ENCODE measurements at places on chromosomes 3 and 15. TPM values are rescaled to one million over a fixed set of nuclear protein-coding genes. Genes with fewer than 3 reads are reported as not detected.
A peak's percentile ranks its signal among the peaks of the same experiment; 100 is the strongest.

Gene TNFSF10
- 21.5 TPM for total RNA-seq

Gene PRRT3
- total RNA-seq = 3.2 TPM

Gene CHCHD4
- 25.1 TPM for total RNA-seq

Gene SUCNR1
- total RNA-seq = 0.74 TPM

Gene OR5K4
- not detected for total RNA-seq

Gene DTWD1
- total RNA-seq = 29.7 TPM

Gene PYGO1
- total RNA-seq = 21.9 TPM

DNA sequence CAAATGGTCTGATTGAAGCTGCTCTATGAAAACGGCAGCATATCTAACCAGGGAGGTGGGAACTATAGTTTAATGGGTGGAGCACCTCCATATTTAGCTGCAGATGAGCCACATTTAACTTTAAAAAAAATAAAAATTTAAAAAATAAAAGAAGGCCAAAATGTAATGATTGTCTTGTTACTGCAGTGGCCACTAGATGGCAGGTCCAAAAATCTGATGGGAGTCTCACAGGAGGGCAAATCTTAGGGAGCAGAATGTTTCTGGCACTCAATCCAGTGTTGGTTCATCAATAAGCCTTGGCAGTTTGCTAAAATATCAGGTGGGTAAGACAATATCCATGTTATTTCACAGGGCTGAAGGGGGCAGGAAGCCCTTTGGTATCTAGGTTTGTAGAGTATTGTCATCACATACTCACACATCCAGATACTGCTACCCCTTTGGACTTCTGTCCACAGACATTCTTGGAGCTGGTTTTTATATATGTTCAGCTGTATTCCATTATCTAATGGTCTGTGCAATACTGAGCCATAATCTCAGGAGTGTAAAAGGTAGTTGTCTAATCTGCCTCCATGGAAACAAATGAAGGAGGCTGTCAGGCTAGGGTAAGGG lies 233.3 kb downstream of the TIGIT start:
- ATAC-seq = no peak

GRCh38 chr15:80468796-80469195 lies 64.6 kb downstream of the ARNT2 start:
- no peak for ATAC-seq

GRCh38 chr3:194134231-194134756 lies 1.7 kb upstream of the HES1 start:
- peak; percentile 31 for ATAC-seq

- ATAC-seq = no peak
Observed at GRCh38 chr3:19331931-19332330, 183.6 kb downstream of the KCNH8 start.

DNA sequence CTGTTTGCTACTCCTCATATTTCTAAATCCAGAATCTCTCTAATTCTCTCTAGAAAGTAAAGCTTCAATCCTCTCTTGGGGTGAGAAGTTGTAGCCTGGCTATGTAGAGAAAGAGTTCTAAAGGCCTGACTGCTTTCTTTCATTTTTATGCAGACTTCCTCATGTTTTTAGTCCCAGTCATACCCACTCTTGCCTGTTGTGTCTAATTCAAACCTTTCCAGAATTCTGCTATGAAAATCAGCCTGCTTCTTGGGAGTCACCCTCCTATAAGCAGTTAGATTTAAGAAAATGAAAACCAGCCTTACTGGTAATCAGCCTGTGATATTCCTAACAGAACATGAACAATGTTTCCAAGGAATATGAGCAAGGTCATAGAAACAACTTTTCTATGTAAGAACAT lies 14.8 kb upstream of the ZNF639 start:
- ATAC-seq = no peak

DNA sequence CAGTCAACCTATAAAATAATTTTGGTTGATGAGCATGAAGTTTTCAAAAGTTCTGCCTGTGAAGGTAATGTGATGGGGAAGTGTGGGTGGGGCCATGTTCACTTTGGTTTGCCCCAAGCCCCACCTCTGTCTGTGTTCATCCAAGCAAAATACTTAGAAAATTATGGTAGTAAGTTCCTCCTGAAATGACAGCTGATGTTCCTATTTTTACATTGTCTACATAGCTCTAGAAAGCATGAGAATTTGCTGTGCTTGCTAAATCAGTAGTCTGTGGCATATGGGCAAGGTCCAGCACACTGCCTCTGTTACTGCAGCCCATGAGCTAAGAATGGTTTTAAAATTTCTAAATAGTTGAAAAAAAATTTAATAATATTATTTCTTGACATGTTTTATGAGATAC lies 21.9 kb upstream of the CP start:
- ATAC-seq = peak; percentile 29

DNA sequence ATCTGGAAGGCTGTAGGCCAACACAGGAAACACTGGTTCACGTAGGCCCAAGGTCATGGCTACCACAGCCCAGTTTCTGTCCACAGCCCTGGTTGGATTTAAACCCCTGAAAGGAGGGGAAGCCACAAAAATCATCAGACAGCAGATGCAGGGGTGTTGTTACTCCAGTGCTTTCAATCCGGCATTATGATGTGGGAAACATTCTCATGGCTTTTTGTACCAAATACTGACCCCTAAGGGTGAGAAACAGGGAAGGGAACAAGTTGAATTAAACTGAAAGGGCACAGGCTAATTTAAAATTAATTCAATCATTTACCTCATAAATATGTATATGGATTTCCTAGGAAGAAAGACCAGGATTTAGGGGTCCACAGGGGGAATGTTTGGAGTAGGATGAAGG lies 375.6 kb downstream of the CTNNB1 start:
- no peak for ATAC-seq

GRCh38 chr3:27679691-27680090 lies 42.4 kb downstream of the EOMES start:
- ATAC-seq = no peak

GRCh38 chr3:59879031-59879581 lies 829.3 kb upstream of the CFAP20DC start:
- ATAC-seq = no peak

GRCh38 chr15:31214864-31215489 lies 111.7 kb upstream of the KLF13 start:
- ATAC-seq = peak; percentile 65

GRCh38 chr3:12993517-12994356 lies 79.5 kb downstream of the IQSEC1 start:
- ATAC-seq = peak; percentile 60

- no peak for ATAC-seq
Observed at GRCh38 chr3:176919836-176920765, 277.2 kb downstream of the TBL1XR1 start.

- ATAC-seq = no peak
Observed at GRCh38 chr3:142915636-142916035, 26.8 kb upstream of the PCOLCE2 start.

GRCh38 chr3:120355486-120355885 lies 6.3 kb upstream of the LRRC58 start:
- ATAC-seq = no peak
